ENCODE measurements at places on chromosomes 11 and 22. TPM values are rescaled to one million over a fixed set of nuclear protein-coding genes. Genes with fewer than 3 reads are reported as not detected.

The RPS3 gene
- total RNA-seq, result 879 TPM

DNA sequence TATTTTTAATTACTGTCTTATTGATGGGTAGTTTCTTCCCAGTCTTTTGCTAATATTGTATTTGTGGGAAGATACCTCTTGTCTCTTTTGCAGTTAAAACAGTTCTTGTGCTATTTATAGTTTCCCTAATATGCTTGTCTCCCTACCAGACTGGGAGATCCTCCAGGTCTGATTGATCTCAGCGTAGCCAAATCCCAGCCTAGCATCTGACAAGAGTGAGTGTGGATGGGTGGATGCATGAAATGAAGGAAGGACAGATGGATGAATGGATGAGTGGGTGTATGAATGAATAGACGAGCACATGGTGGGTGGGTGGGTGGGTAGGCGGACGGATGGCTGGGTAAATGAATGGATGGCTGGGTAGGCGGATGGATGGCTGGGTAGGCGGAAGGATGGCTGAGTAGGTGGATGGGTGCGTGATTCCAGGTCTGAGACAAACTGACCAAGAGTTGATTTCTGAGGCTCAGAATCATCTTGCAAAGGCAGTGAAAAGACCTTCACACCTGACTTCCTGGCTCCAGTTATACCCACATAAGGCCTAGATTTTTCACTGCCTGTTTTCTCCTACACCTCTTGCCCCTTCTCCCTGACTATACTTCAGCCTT lies 11.4 kb downstream of the DNAJB13 start:
- no peak overlapping the region for H3K27ac ChIP-seq
- no peak overlapping the region for H3K4me3 ChIP-seq
- peaks cover 3% of the 10 kb centered on the region for H3K4me1 ChIP-seq
- H3K27me3 ChIP-seq, result peaks cover 22% of the 10 kb centered on the region

DNA sequence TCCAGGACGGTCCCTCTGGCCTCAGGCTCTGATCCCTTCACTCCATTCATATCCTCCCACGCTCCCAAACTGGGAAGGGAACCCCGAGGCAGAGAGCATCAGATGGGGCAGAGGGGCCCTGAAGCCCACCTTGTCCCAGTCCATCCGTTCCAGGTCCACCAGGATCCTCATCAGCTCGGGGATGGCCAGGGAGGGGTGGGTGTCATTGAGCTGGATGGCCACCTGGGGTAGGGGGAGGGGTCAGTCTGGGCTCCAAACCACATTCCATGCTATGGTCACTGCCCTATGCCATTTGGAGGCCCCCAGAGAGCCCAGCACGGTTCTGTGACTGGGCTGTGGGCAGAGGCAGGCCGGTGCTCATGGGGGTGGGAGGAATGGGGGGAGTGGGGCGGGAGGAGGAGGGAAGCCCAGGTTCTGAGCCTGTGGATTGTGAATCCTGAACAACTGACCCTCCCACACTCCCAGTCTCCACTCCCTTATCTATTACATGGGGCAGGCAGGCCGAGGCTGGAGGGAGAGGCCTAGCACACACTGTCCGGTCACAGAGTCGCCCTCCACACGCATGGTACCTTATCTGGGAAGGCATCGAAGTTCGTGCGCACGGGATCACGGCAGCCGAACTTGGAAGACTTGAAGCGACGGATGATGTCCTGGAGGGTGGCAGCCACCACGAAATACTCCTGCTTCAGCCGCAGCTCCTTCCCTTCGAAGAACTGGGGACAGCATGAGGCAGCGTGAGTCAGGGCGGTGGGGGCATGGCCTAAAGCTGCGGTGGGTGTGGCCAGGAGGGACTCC lies 5.5 kb downstream of the PYGM start:
- H3K4me3 ChIP-seq, result no peak overlapping the region
- H3K27me3 ChIP-seq, result no peaks in the 10 kb centered on the region
- peaks cover 16% of the 10 kb centered on the region for H3K4me1 ChIP-seq
- H3K27ac ChIP-seq, result no peak overlapping the region
- peaks cover 47% of the 10 kb centered on the region for H3K36me3 ChIP-seq
- DNase-seq, result no peak

DNA sequence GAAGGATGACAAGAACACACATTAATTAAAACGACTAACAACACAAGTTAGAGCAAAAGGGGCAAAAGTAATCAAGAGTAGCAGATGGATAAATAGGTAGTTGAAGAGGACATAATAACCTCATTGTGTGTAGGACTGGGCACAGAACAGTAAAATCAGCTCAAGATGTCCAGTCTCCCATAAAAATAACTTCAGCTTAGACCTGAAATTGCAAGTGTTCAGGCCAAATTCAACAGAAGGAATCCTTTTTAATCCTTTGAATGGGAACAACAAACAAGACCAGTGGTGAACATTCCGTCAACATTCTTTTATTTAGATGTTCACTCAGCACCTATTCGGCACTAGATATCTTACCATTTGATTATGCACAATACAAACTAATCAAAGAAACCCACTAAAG lies 4.4 kb downstream of the MTMR2 start:
- no peaks in the 10 kb centered on the region for H3K27me3 ChIP-seq
- no peak overlapping the region for H3K4me3 ChIP-seq
- H3K36me3 ChIP-seq, result no peaks in the 10 kb centered on the region
- H3K4me1 ChIP-seq, result peaks cover 49% of the 10 kb centered on the region
- no peak for DNase-seq

DNA sequence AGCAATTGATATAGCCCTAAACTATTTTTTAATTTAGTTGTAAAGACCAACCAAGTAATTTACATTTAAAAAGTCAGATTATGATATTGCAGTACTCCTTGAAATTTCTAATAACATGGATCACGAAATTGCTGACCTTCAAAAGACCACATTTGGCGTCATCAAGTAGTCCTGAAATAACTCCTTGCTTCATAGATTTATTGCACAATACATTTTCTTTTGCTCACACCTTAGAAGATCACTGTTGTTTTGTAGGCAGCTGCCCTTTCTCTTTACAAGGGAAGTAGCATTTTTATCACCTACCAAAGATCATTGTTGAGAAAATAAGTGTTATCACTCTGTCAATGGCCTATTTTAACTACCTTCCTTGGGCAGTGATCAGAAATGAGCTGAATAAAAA lies 815.8 kb downstream of the METTL15 start:
- no peak for DNase-seq
- no peaks in the 10 kb centered on the region for H3K4me1 ChIP-seq
- H3K27ac ChIP-seq, result no peak overlapping the region
- no peaks in the 10 kb centered on the region for H3K36me3 ChIP-seq
- H3K27me3 ChIP-seq, result no peaks in the 10 kb centered on the region

GRCh38 chr11:110472858-110473257 lies 43.1 kb downstream of the FDX1 start:
- H3K4me3 ChIP-seq, result no peak overlapping the region
- H3K27ac ChIP-seq, result no peak overlapping the region
- no peak for DNase-seq
- H3K36me3 ChIP-seq, result no peaks in the 10 kb centered on the region
- H3K4me1 ChIP-seq, result peaks cover 9% of the 10 kb centered on the region

GRCh38 chr11:108319541-108320145 lies 96.8 kb downstream of the ATM start:
- H3K4me3 ChIP-seq, result no peak overlapping the region
- no peaks in the 10 kb centered on the region for H3K27me3 ChIP-seq
- no peaks in the 10 kb centered on the region for H3K4me1 ChIP-seq

DNA sequence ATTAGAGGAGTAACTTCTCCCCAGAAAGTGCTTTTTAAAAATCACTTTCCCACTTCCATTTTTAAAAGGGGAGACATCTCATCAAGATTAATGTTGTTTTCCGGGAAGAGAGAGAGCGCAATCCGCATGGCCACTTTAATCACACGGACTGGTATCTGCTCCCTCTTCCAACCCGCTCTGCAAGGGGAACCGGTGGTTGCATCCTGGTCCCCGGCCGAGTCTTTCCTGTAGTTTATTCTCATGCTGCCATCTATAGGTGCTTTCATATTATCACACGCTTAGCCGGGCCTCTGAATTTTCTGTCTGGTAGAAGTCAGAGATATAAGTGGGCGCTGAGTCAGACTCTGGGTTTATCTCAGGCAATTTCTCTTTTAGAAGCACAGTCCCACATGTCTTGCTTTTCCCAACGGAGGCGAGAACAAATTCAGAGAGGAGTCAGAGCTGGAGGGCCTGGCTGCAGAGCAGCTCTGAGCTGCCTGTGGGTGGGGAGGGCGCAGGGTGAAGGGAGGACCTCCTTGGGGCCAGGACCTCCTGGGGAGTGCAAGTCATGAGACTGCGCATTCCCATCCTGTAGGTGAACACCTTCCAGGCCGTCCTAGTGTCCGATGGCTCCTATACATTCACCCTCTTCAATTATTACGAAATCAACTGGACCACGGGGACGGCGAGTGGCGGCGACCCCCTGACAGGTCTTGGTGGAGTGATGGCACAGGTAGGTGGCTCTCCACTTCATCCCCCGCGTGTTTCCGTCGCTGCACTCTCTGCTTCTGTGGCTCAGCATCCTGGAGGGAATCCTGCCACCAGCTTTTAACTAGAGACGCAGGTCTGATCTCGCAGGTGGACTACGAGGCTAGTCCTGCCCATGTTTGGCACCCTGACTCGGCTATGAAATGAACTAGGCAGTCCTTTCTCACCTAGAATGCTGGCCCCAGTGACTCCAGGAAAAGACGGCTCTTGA lies 11.7 kb downstream of the TECTA start:
- H3K27me3 ChIP-seq, result no peaks in the 10 kb centered on the region
- no peak for DNase-seq
- H3K36me3 ChIP-seq, result no peaks in the 10 kb centered on the region

DNA sequence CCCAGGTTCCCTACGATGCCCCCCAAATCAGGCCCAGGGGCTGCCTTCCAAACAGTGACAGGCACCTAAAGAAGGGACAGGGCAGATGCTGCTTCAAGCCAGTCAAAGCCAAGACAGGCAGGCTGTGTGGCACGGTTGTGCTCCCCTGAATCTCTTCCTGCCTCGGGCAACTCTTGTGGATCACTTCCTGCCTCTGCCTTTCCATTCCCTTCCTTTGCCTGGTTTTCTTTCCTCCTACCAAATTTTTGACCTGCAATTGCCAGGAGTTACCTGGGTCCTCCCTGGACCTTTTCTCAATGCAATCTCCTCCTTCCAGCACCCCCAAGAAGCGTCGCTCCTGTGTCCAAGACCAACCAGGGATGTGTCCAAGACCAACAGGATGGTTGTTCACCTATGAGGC lies 5.5 kb downstream of the C11orf16 start:
- peaks cover 20% of the 10 kb centered on the region for H3K36me3 ChIP-seq
- no peaks in the 10 kb centered on the region for H3K27me3 ChIP-seq
- no peak overlapping the region for H3K27ac ChIP-seq
- DNase-seq, result no peak

- no peaks in the 10 kb centered on the region for H3K27me3 ChIP-seq
- H3K27ac ChIP-seq, result no peak overlapping the region
- H3K36me3 ChIP-seq, result no peaks in the 10 kb centered on the region
- H3K4me1 ChIP-seq, result peaks cover 68% of the 10 kb centered on the region
- no peak for DNase-seq
Observed at GRCh38 chr22:17994424-17995108, 29.8 kb downstream of the MICAL3 start.

- peaks cover 29% of the 10 kb centered on the region for H3K4me1 ChIP-seq
- peaks cover 8% of the 10 kb centered on the region for H3K36me3 ChIP-seq
- peak overlapping the region; percentile 8 for H3K27ac ChIP-seq
- no peak for DNase-seq
- no peak overlapping the region for H3K4me3 ChIP-seq
- H3K27me3 ChIP-seq, result no peaks in the 10 kb centered on the region
Observed at GRCh38 chr11:61477126-61477525, 31.4 kb upstream of the LRRC10B start.

GRCh38 chr22:46105494-46106278 lies 44.6 kb upstream of the PPARA start:
- no peak for DNase-seq
- peaks cover 97% of the 10 kb centered on the region for H3K4me1 ChIP-seq
- H3K27me3 ChIP-seq, result no peaks in the 10 kb centered on the region
- peaks cover 45% of the 10 kb centered on the region for H3K36me3 ChIP-seq
